CD4-positive, alpha-beta T cell treated with Interleukin-2 at 100 ng/mL for 4 hours (primary cell): ENCODE measurements at places on chromosomes 2 and 18.

GRCh38 chr2:80008596-80008995, 296.0 kb downstream of the LRRTM1 start:
- no peak for DNase-seq

GRCh38 chr2:1748741-1749488, 4.6 kb upstream of the PXDN start:
- no peak for DNase-seq

DNA sequence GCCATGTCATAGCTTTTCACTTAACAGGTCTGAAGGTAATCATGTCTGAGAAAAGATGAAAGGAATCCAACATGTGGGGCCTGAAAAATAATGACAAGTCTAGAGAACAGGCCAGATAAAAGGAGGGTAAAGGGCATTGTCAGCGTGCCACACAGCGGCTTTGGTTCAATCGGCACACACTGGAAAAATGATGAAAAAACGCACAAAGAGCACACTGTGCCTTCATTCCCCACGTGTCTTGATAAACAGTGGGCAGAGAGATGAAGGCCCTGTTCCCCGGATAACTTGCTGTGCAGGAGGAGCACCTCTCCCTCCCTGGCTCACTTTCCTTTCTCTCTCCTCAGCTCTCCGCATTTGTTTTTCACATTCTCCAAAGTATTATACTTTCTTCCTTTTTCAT, 766.3 kb downstream of the TDRD15 start:
- DNase-seq: no peak

DNA sequence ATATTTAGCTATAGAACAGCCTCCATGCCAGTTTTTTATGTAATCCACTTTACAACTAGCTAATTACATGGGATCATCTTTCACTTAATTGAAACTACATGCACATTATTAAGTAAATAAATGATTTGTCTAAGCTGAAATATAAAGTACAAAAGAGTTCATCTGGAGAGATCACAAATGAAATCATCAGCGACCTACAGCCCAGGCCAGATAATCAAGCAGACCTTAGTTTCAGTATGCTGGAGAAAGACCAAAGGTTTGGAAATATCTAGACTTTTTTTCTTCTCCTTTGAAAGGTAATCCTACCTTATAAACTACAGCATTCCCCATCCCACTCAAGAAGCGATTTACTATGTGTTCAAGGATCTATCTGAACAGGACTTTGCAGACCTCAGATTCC, 26.5 kb downstream of the FIGN start:
- DNase-seq: no peak
